Natural killer cell treated with Interleukin-12 subunit alpha and Interleukin-12 subunit beta and Interleukin-15 and Interleukin-18, amount 100 ng/mL, for 72 hours (primary cell): ENCODE measurements at places on chromosomes 12 and 14.
A peak's percentile ranks its signal among the peaks of the same experiment; 100 is the strongest.

- H3K4me1 ChIP-seq, result peaks cover 4% of the 10 kb centered on the region
- no peaks in the 10 kb centered on the region for H3K27me3 ChIP-seq
- H3K36me3 ChIP-seq, result no peaks in the 10 kb centered on the region
- no peak overlapping the region for H3K4me3 ChIP-seq
- no peak for DNase-seq
Measured at GRCh38 chr12:31999692-32000091, 40.5 kb downstream of the RESF1 start.

GRCh38 chr14:93035585-93035916, 80.2 kb downstream of the ITPK1 start:
- H3K27ac ChIP-seq, result no peak overlapping the region
- H3K4me3 ChIP-seq, result no peak overlapping the region
- DNase-seq, result no peak
- no peaks in the 10 kb centered on the region for H3K36me3 ChIP-seq
- peaks cover 31% of the 10 kb centered on the region for H3K4me1 ChIP-seq
- H3K27me3 ChIP-seq, result no peaks in the 10 kb centered on the region

DNA sequence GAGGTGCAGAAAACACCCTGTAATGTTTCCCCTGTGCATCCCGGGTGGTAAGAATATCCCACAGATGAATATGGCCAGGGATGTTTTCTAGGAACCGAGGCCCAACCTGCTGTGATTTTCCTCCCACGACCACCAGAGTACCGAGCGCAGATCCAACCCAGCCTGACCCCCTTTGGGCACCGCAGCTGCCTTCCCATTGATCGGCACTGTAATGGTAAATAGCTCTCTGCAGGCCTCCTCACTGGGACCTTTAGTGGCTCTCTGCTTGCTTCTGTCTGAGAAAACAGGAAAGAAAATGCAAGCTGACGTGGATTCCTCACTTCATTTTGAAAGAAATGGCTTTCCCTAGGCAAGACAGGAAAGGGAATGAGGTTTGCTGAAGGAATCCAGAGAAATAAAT, 2.4 kb upstream of the RAB15 start:
- no peak for DNase-seq
- peaks cover 5% of the 10 kb centered on the region for H3K4me1 ChIP-seq
- no peaks in the 10 kb centered on the region for H3K36me3 ChIP-seq
- H3K27ac ChIP-seq, result no peak overlapping the region
- no peak overlapping the region for H3K4me3 ChIP-seq

- H3K4me3 ChIP-seq, result no peak overlapping the region
- H3K27ac ChIP-seq, result no peak overlapping the region
- peaks cover 48% of the 10 kb centered on the region for H3K27me3 ChIP-seq
Measured at GRCh38 chr12:128381946-128382345, 115.0 kb downstream of the TMEM132C start.

GRCh38 chr12:108633081-108633533, 587 bp downstream of the SELPLG start:
- peaks cover 65% of the 10 kb centered on the region for H3K4me1 ChIP-seq
- H3K27ac ChIP-seq, result peak overlapping the region; percentile 100
- peak overlapping the region; percentile 87 for H3K4me3 ChIP-seq
- DNase-seq, result no peak

DNA sequence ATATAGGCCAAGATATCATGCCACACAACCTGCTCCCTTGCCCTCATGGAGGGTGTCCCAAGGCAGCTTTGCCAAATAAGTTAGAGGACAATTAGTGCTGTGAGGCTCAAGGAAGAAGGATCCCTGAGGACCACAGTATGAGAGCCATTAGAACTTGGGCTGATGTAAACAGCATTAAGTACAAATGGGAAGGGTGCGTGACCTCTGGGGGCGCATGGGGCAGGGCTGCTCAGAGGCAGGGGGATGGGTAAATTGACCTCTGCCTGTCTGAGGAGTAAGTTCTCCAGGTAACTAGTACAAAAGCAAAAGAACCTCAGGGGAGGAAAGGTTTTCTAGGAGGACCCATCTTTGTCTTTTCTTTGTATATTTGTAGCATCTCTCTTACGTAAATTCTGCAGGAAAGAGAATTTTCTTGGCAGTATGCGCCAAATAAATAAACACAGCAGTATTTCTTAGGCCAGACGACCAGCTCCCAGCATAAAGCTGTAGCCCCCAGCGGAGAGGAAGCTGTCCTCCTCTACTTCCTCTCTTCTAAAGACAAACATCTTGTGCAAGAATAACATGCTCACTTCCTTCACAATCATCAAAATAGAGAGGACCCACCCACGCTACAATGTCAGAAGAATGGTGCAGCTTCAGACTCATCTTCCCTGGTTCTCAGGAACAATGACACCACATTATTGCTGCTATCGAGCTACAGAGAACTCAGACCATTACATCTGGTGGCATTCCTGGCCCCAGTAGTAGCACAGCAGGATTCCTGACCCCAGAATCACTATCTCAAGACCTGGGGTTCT, 16.4 kb upstream of the VWF start:
- peaks cover 8% of the 10 kb centered on the region for H3K27me3 ChIP-seq
- H3K36me3 ChIP-seq, result no peaks in the 10 kb centered on the region
- peaks cover 24% of the 10 kb centered on the region for H3K4me1 ChIP-seq
- no peak for DNase-seq
- peak overlapping the region; percentile 39 for H3K4me3 ChIP-seq

GRCh38 chr14:90275820-90276219, 19.5 kb downstream of the PSMC1 start:
- peak overlapping the region; percentile 43 for H3K27ac ChIP-seq
- no peak for DNase-seq
- H3K36me3 ChIP-seq, result no peaks in the 10 kb centered on the region
